ENCODE measurements at places on chromosomes 3 and 15.

DNA sequence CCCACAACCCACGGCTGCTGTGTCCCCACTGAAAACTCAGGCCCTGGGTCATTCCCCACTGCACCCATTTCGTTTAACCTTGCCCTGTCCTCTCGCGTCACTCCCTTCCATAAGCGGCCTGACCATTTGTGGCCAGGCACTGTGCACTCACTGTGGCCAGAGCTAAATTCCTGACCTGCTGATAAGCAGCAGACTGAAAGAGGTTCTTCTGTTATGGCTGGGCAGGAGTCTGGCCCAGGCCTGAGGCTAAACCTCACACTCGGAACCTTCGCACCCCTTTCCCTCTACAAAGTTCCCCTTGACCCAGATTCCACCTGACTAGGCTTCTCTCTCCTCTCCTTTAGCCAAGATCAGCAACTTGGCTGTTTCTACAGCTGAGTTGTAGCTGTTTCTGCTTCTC is 62.3 kb downstream of the ADAMTS17 start:
- no peak for DNase-seq

- no peak for DNase-seq
Observed at GRCh38 chr3:99903869-99904268, 86.2 kb downstream of the CMSS1 start.

- no peak for DNase-seq
Observed at GRCh38 chr3:93910097-93910496, 63.6 kb downstream of the PROS1 start.

GRCh38 chr15:78390826-78391225 is 47.2 kb upstream of the IREB2 start:
- no peak for DNase-seq

DNA sequence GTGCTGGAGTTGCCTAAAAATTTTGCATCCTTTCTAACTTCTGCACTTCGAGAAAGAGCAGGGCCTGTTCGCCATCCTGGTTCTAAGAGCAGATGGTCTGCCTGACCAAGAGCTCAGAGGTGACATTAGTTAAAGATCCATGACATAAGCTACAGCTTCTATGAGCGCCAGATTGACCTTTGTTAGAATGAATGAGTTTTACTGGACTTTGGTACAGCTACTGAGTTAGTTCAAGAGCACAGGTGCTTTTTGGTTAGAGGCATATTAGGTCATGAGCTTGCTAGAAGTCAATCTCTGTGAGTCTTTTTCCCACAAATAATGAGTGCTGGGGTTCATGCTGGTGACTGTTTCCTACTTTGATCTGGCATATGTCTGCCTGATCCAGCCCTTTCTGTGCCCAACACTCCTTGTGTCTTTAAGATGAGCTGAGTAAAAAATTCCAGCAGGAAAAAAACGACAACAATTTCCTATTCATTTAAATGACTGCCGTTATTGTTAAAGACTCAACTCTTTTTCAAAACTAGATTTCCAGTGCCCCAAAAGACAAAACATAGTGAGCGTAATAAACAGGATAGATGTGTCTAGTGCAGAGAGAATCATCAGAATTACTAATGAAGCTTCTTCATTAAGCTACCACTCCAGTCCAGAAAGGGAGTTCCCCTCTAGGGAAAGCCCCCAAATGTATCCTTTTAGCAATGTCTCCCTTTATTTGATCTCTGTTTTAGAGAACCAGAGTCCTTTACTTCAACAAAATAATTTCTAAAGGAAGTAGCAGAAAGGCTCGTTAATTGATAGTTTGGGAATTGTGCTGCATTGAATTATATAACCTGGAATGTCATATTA is 152.9 kb downstream of the SLCO3A1 start:
- no peak for DNase-seq

GRCh38 chr3:190127797-190128196 is 7.1 kb upstream of the P3H2 start:
- DNase-seq, result no peak

GRCh38 chr3:56885453-56885852 is 83.7 kb upstream of the ARHGEF3 start:
- no peak for DNase-seq

- DNase-seq, result no peak
Observed at GRCh38 chr15:20409247-20409646, 132.4 kb downstream of the GOLGA6L6 start.

- no peak for DNase-seq
Observed at GRCh38 chr3:5051772-5052171, 70.3 kb upstream of the ARL8B start.

GRCh38 chr15:26438718-26439117 is 334.1 kb downstream of the GABRB3 start:
- DNase-seq, result no peak

DNA sequence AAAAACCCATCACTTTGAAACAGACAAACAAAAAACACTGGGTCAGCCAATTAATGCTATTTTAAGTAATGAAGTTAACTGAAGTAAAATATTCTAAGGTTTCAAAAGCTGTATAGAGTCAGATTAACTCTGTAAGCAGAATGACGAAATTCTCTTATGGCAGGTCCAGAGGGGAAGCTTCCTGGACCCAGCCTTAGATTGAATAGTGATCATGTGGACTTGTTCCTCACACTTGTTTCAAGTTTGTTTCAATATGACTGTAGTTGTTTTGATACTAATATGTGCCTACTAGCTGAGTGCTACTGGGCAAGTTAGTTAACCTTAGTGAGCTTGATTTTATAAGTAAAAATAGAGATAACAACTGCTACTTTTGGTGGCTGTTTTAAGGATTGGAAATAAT is 32.6 kb downstream of the PLS1 start:
- no peak for DNase-seq
